GM12878 (cell line): ENCODE measurements at places on chromosomes 3 and 15. TPM values are rescaled to one million over a fixed set of nuclear protein-coding genes. Genes with fewer than 3 reads are reported as not detected.
A peak's percentile ranks its signal among the peaks of the same experiment; 100 is the strongest.

MASP1 gene
- 0.05 TPM in 1 of 2 replicates, not detected in the other for total RNA-seq

TATDN2 gene
- total RNA-seq, result 31.8 and 36.5 TPM in 2 replicates

BLM gene
- 48.1 and 48.2 TPM in 2 replicates for total RNA-seq

PLA2G4F gene
- total RNA-seq, result 0.05 TPM in 1 of 2 replicates, not detected in the other

ACSBG1 gene
- total RNA-seq, result 0.49 and 1.1 TPM in 2 replicates

PLSCR2 gene
- not detected in 2 replicates for total RNA-seq

DNA sequence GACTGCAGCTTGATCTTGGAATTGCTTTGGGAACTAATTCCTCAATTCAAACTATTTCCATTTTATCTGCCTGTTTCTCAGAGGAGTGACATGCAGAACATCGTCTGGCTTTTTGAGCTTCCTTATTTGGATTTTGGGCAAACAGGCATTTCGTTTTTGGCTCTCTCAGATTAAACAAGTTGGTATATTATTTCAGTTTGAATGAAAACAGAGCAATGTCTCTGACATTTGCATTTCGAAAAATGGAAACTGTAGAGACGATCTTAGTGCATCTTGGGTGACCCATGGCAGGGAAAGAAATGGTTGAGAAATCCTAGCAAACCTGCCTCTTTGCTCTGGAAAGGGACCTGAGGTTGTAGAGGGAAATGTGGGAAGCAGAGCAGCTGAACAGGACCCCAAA lies 33.0 kb upstream of the SNRK start:
- DNase-seq, result no peak

- no peak for DNase-seq
Observed at GRCh38 chr3:88618021-88618645, 468.4 kb downstream of the C3orf38 start.

DNA sequence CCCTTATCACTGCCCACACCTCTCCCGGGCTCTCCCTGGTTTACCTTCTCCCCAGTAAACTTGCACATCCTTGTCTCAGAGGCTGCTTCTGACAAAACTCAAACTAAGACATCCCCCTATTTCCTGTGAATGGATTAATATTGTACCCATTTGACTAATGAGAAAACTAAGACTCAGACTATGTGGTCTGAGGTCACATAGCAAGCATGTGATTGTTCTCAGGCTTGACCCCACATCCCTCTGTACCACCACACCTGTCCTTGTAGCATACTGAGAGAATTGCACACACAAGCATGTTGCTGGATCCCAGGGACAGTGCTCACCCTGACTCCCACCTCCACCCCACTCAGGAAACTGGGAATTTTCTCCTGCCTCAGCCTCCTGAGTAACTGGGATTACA lies 90.7 kb upstream of the HES1 start:
- DNase-seq, result peak; percentile 41

DNA sequence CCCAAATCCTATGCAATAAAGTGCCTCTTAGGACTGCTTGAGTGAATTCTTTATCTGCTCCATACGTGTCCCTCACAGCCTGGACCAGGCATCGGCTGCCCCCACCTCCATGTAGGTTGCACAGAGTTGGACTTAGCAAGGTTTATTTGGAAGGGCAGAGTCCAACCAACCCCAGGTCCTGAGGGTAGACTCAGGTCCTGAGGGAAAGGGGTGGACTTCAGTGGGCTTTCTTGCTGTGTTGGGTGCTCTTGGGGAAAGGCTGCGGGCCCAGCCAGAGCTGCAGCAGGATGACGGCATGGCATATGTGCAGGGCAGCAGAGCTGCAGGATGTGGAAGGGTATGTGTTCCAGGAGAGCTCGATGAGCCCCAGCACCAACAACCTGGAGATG lies 6.5 kb downstream of the ALG3 start:
- DNase-seq, result no peak

DNA sequence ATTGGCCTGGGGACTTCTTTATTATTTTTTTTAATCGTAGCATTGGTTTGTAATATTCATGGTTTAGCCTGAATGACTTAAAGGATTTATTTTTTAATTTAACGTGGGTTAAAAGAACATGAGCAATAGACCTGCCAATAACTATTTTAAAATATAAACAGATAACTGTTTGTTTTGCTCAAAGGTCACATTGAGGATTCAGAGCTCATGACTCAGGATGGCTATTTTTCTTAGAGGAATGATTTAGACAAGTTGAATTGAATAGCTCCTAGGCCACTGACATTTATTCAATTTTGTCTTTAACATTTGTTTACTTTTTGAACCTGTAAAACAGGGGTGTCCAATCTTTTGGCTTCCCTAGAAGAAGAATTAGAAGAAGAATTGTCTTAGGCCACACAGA lies 68.5 kb downstream of the ITPR1 start:
- no peak for DNase-seq

GRCh38 chr3:124620600-124621063 lies 109.6 kb upstream of the UMPS start:
- peak; percentile 38 for DNase-seq

DNA sequence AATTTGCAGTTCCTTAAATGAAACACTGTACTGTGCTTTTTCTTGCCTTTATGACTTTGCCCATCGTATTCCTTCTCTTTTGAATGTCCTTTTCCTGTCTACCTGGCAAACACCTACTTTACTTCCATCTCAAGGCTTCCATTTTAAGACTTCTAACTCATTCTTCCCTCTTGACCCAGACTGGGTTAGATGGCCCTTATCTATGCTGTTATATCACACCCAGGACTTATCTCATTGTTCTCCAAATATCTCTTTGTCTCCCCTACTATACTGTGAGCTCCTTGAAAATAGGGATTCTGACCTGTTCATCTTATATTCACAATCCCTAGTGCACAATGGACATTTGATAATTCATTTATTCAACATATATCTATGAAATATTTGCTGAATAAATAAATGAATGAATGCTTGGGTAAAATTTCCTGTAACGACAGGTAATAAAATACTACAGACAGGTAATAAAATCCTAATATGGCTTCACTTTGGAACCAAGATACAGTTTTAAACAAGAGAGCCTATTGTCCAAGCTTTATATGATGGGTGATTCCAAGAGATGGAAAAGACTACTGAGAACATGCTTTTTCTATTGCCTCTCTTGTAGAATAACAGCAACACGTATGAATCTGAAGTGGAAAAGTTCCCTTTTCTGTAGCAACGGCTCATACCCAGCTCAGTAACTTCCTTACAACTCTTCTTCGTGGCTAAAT lies 22.7 kb downstream of the EFL1 start:
- no peak for DNase-seq

- DNase-seq, result no peak
Observed at GRCh38 chr3:58241306-58242044, 3.9 kb downstream of the ABHD6 start.

- no peak for DNase-seq
Observed at GRCh38 chr15:77624868-77625267, 7.8 kb downstream of the LINGO1 start.

DNA sequence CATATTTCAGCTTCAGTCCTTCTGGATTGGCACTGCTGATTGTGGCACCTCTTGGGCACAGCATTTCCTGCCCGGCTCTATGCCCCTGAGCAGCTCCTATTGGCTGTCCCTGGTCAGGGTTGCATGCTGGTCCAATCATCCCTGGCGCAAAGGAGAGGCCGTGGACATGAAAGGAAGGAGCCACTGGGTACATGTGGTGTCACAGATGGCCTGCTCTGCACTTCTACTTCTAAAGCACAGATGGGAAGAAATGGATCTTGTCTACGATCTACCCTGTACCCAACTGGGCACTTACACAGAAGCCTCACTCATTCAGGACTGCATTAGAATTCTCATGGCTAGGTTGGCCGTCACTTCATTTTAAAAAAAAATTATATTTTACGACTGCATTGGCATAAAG lies 232.5 kb downstream of the SHQ1 start:
- no peak for DNase-seq

- DNase-seq, result no peak
Observed at GRCh38 chr15:62122249-62122648, 42.8 kb downstream of the C2CD4B start.

- no peak for DNase-seq
Observed at GRCh38 chr3:31701286-31701685, 168.6 kb downstream of the STT3B start.

GRCh38 chr3:170553788-170554757 lies 31.8 kb downstream of the SLC7A14 start:
- DNase-seq, result no peak

DNA sequence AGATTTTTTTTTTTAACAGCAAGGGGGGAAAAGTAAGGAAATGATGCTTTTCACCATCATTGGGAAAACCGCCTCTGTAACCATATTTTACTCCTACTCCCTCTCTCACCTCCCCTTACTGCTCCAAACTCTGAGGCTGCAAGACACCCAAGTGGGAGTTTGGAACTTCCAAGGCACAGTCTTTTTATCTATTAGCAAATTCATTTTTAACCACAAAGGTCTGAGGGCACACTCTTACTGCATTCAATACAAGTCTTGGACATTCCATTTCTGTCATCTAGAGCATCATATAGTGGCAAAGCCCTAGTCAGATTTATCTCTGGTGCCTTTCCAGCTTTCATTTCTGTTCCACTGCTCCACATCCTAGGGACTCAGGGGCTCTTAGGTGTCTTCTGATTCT lies 13.2 kb downstream of the FAM162A start:
- DNase-seq, result no peak

GRCh38 chr3:11510001-11510340 lies 133.7 kb downstream of the VGLL4 start:
- DNase-seq, result no peak

DNA sequence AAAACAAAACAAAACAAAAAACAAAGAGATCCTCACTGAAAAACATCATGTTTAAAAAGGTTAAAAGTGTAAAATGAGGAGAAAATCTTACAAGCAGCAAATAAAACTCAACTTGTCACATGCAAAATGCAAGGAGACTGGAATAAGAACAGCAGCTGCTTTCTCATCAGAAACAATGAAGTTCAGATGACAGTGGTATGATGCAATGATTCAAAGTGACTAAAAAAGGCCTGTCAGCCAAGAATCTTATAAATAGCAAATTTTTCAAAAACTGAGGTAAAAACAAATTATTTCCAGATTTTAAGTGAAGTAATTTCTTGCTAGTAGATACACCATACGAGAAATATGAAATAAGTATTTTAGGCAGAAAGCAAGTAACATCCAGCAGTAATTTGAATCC lies 68.6 kb upstream of the EPHA3 start:
- no peak for DNase-seq

DNA sequence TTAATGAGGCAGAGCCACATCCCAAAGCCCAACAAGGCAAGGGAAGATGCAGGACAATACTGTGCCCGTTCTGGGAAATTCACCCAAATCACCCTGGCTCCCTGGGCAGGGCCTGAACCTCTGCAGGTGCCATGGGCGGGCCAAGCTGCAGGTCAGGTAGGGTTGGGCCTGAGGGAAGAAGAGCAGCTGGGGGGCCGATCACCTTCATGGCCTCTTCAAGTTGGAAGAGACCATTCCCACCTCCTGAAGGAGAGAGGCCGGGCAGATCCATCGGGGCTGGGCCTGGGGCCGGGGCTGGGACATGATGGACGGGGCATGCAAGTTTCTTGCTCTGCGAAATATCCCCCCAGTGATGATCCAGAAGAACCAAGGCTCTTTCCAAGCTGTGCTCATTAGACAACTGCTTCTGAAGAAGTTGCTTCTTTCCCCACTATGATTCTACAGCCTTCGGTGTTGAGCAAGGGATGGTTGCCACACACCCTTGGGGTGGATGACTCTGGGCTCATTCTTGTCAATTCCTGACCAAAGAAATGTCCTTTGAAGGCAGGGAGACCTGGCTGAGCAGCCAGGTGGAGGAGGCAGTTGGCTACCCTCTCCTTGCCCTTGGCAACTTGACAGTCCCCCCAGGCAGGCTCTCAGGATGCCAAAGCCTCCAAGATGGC lies 38.2 kb downstream of the KLHL25 start:
- no peak for DNase-seq
